Activated CD4-positive, alpha-beta T cell treated with anti-CD3 and anti-CD28 coated beads, Interleukin-2, amount 50 U/mL, for 16 hours (primary cell): ENCODE measurements at places on chromosomes 6 and 20.

- DNase-seq: peak; percentile 40
Observed at GRCh38 chr6:100473182-100473581, 8.5 kb upstream of the SIM1 start.

DNA sequence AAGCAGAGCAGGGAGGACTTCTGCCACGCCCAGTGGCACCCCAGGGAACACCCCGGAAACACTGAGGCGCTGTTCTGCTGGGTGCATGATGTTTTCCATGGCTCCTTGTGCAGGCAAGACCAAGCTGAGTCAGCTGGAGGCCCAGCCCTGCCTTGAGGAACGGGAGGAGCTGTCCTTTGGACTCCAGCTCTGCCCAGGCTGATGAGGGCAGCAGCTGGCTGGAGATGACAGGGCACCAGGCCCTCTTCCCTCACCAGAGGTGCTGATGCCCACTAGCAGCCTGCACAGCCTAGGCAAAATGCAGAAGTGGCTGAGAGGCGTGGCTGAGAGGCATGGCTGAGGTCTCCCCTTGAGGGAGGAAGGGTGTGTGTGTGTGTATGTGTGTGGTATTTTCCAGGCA, 2.4 kb downstream of the C6orf132 start:
- no peak for DNase-seq

DNA sequence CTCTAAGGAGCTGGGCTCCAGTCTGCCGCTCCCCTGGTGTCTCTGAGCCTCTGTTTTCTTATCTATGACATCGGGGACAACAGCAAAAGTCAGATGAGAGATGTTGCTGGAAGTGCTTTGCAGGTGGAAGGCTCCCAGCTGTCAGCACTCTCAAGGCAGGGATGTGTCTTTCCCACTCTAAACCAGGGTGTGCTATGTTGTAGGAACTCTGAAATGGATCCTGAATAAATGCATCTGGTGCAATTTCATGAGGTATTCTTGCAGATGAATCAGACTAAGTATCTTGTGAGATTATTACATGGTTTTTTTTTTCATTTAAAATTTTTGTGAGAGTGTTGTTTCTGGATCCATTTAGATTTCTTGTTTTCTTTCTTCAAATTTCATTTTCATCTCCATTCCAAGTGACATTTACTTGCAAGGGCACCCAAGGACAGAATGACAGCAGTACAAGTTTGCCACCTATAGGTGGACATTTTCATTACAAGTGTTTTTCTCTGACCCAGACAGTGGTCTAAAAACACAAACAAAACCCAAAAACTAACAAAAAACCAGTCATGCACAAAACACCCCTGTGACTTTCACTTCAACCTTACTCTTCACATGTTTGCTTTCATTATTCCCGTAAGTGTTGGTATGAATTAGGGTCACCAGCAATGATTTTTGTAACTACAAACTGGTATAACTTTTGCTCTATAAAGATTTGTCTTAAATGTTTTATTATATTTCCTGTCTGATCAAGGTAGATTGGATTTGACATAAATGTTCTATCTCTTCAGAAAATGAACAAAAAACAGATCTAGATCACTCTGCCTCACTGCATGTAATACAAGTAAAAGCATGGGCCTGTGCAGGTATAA, 14.7 kb upstream of the SIM1 start:
- DNase-seq: peak; percentile 65

DNA sequence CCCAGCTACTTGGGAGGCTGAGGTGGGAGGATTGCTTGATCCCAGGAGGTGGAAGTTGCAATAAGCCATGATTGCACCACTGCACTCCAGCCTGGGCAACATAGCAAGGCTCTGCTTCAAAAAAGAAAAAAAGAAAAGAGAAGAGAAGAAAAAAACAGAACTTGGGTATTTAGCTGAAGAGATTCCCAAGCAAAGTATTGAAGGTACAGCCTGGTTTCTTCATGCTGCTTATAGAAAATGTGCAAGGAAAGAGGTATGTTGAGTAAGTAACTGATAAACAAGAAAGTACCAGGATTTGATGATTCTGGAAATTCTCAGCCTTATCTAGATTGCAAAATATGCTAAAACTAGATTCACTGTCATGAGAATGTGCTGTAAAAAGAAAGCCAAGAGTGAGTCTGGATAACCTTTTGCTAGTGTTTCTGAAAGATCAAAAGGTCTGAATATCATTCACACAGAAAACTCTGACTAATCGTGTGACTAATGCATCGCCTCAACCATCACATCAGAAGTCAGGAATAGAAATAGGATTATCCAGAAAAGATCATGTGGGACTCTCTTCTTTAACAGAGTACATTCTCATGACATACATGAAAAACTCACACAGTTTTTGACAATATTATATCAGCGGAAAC, 32.4 kb upstream of the NOP56 start:
- DNase-seq: no peak

GRCh38 chr6:121932076-121932991, 467.1 kb upstream of the HSF2 start:
- DNase-seq: no peak

- DNase-seq: no peak
Observed at GRCh38 chr6:85453490-85453889, 3.6 kb downstream of the NT5E start.

GRCh38 chr20:8777911-8778310, 291.0 kb upstream of the PLCB4 start:
- no peak for DNase-seq

- DNase-seq: no peak
Observed at GRCh38 chr6:7650878-7651277, 60.9 kb downstream of the SNRNP48 start.

GRCh38 chr6:96990462-96990861, 65.9 kb downstream of the KLHL32 start:
- no peak for DNase-seq

GRCh38 chr6:166462461-166463135, 79.9 kb upstream of the MPC1 start:
- DNase-seq: no peak

DNA sequence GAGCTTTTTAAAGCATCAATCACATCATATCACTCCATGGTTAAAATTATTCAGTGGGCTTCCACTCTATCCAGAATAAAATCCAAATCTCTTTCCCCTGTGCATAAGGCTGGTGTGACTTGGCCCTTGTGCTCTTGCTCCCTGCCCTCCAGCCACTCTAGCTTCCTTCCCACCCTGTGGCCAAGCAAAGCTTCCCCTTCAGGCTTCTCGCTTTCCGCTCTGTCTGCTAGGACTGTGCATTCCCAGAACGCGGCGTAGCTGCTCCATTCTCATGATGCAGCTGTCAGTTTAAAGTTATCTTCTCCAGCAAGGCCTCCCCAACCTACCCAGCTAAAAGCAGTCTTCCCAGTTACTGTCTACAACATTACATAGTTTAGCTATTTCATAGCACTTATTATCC, 19.4 kb upstream of the KCNK16 start:
- DNase-seq: no peak

- DNase-seq: no peak
Observed at GRCh38 chr6:54440549-54440948, 132.3 kb downstream of the TINAG start.

GRCh38 chr6:156700440-156701057, 76.6 kb upstream of the ARID1B start:
- DNase-seq: no peak

DNA sequence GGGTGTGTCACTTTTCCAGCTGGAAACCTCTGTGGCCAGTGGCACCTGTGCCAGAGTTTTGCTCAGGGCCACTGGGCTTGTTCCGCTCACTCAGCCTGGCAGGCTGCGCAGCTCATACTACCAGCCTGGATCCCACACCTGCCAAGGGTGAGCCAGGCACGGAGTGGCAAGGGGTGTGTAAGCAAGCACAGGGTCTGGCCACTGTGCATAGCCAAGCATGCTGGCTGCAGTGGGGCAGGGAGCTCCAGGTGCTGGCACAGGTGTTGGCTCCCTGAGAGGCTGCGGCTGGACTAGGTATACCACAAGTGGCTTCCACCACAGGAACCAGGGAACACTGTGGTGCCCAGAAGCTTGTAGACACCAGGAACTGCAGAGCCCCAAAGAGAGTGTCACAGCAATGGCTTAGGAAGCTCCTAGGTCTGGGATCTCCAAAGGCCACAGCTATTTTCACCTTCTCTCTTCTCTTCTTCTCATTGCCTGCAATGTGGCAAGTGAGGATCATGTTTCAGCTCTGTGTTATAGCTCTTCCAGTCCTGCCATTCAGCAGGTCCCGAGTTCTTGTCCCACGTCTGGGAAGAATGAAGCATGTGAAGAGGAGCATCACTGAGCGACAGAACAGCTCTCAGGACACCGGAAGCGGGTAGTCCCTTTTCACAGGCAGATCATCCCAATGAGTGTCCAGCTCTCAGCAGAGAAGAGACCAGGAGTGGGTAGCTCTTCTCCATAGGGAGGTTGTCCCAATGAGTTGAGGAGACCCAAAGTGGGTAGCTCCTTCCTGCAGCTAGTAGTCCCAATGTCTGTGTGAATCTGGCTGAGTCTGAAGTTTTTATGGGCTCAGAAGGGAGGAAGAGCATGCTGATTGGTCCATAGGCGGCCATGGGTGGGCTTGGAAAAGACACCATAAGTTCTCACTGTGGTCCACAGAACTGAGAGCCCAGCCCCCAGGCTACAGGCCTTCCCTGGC, 41.3 kb downstream of the WASF1 start:
- DNase-seq: no peak

DNA sequence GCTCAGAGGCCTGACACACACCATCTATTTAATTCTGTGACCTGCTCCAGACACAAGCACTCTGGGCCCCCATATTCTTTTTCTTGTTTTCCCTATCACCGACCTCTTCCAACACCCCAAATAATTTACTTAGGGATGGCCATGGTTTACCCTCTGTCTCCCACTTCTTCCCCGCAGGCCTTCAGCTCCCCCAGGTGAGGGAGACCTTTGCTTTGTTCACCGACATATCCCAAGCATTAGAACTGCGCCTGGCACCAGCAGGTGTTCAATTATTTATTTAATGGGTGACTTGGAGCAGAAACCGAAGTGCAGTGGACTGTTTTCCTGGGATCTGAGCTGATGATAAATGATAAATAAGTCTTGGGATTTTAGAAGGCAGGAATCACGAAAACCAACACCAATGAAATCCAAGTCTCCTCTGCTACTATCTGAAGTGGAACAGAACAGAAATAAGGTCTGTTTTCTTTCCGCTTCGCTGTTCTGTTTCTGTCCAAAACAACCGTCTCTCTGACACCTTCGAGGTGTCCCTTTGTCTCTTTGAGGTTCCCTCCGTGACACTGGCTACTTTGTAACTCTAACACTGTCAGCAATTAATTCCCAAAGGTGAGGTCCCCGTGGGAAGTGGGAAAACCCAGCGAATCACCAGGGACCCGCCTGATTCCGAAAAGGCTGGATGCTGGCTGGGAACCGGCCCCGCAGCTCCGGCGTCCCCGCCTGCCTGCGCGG, 1.1 kb upstream of the RIN2 start:
- no peak for DNase-seq

DNA sequence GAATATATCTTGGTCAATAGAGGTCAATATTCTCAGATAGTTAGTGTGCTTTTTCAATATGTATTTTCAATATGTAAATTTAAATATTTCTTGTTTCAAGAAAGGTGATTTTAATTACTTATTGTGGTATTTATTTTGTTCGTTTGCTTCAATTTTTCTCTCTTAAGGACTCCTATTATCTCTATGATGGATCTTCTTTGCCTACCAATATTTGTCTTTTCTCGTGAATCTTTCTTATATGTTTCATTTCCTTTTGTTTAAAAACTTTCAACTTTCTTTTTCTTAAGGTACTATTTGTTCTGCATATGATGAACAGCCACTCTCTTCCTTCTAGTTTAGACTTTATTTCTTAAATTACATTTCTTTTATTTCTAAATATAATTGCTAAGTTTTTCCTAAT, 46.1 kb upstream of the PSMF1 start:
- DNase-seq: no peak

- no peak for DNase-seq
Observed at GRCh38 chr6:113539623-113540022, 317.5 kb upstream of the MARCKS start.
